ENCODE measurements at places on chromosomes 6 and 20.

DNA sequence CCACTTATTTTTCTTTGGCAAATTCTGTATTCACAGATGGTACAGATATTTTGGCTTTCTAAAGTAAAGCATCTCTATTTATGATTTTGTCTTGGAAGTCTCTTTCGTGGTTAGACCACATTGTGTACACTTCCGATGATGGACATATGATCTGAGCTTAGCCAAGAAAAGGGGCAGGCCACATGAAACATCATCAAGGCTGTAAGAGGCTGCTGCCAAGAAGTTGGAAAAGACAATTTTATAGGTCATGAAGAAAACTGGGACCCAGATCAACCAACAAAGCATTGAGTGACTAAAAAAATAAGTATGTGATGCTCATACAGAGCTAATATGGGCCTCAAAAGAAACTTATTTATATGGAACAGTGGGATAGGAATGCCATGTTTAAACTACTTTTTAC is 266.4 kb downstream of the HAO1 start:
- no peak for DNase-seq

DNA sequence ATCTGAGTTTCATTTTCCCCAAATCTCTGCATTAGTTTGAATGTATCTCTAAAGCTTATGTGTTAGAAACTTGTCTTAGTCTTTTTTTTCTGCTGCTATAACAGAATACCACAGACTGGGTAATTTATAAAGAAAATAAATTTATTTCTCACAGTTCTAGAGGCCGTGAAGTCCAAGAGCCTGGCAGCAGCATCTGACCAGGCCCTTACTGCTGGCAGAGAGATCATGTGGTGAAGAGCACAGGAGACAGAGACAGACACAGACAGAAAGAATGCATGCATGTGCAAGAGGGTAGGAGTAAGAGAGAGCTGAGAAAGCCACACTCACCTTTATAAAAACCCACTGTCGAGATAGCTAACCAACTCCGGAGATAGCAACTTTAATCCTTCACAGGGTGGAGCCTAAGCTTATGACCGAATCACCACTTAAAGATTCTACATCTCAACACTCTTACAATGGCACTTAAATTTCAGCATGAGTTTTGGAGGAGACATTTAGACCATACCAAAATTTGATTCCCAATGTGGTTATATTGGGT is 412.7 kb upstream of the SOX4 start:
- no peak for DNase-seq

DNA sequence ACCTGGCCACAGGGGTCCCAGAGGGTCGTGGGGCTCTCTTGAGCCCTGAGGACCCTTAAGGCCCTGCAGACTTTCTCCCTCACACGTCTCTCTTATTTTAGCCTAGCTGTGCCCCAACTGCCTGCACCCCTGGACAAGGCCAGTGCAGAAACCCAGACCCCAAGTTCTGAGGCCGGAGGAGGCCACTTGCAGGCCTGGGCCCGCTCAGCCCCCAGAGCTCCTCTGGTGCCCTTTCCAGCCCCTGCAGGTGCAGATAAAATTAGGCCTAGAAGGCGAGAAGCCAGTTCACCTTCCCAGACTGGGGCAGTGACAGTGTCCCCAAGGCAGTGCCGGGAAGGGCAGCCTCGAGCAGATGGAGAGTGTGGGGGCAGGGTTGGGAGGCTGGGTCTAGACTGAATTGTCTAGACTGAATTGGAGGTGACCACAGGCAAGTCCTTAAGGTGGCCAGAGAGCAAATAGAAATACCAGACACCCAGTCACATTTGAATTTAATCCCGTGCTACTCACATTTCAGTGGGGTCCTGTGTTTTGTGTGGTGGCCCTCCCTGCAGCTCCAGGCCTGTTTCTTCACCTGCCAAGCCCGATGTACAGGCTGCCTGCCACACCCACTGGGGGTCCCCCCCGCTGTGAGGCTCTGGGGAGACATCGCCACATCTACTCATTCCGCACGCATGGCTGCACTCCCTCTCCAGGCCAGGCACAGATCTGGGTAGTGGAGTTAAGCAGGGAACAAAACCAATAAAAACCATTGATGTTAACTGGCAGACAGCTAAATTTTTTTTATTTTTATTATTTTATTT is 8.6 kb upstream of the IP6K3 start:
- no peak for DNase-seq

DNA sequence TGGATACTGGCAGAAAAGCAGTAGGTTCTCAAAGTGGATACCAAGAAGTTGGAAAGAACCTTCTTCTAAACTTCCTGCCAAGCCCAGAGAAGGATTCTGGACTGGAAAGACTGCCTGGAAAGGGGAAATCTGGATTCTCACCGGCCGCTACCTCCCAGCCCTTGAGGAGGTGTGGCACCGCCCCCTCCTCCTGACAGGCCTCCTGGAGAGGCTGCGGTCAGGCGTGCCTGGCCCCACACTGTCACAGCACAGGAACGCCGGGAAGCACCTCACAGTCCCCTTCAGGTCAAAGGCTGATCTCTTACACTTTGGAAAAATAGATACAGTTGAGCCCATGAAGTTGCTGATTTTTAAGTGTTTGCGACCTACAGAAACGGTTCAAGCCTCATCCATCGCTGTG is 16.3 kb upstream of the PDE10A start:
- no peak for DNase-seq

DNA sequence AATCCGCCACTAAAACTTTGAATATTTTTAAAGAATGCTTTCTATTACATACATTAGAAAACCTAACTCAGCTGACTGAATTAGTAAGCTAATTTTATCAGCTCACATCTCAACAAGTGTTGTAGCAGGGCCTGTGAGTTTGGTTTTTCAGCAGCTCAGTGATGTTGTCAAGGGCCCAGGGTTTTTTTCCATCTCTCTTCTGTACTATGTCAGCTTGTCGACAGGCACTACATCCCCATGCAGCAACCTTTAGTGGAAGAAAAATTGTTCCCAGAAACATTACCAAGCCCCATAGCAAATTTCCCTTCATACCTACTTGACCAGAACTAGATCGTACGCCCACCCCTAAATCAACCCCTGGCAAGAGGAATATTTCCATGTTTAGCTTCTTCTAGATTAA is 170.3 kb upstream of the TNFAIP3 start:
- DNase-seq: no peak

DNA sequence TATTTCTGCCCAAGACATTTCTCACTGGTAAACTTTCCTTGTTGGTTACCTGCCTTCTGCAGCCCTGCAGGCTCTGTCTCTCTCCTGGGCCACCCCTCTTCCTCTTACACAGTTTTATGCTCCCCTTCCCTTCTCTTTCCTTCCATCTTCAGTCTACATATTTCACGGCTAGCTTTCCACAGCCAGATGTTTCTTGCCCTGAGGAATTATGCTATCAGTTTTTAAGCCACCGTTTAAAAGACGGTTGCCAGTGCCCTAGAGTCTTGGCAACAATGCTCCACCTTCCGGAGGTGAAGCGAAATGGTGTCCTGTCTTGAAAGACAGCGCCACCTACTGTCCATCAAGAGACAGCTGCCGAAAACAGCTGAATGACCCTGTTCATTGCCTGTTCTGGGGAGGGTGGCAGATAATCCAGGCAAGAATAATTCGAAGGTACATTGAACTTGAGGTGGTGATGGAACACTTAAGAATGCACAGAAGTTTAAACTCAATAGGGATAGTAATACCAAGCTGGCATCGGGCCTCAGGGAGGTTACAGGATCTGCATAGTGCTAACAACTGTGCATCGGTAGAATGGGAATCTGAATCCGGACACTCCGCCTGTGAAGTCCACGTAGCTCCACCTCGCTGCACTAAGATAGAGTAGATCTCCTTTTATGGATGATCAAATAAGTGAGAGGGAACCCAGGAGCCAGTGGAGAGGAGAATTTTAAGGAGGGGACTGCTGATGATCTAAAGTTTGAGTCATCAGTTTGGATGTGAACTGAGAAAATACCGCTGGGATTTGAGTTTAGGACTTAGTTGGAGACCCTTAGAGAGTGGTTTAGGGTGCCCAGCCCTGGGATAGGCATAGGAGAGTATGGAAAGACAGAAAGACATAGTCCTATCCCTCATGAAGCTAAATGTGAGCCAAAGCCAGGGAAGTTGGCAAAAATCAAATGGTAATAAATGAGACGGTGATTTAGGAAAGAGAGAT is 4.8 kb upstream of the TRIM40 start:
- DNase-seq: peak; percentile 81

GRCh38 chr20:58448958-58449357 is 59.9 kb downstream of the VAPB start:
- DNase-seq: no peak

GRCh38 chr6:2543321-2543720 is 207.4 kb downstream of the MYLK4 start:
- DNase-seq: no peak

DNA sequence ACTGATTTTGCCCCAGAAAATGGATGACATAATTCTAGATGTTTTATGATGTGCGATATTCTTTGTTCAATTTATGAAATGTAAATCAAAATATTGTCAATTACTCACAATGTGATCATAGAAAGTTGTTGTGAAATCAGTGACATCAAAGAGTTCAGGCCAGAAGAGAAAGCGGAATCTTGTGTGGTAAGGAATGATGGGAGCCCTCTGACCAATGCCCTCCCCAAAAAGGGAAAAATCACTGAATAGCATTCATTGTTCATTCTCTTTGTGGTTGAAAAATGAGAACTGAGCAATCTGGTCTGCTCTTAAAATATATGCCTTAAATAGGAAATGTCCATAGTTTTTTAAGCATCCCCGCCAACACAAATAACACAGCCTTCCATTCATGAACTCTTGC is 247.1 kb upstream of the GRIK2 start:
- DNase-seq: no peak

GRCh38 chr6:65545920-65546319 is 161.1 kb downstream of the EYS start:
- DNase-seq: no peak

- DNase-seq: no peak
Observed at GRCh38 chr6:75748003-75748742, 866 bp upstream of the MYO6 start.

GRCh38 chr6:143123941-143124340 is 63.3 kb downstream of the AIG1 start:
- no peak for DNase-seq

GRCh38 chr6:8803181-8803760 is 367.9 kb upstream of the SLC35B3 start:
- no peak for DNase-seq

DNA sequence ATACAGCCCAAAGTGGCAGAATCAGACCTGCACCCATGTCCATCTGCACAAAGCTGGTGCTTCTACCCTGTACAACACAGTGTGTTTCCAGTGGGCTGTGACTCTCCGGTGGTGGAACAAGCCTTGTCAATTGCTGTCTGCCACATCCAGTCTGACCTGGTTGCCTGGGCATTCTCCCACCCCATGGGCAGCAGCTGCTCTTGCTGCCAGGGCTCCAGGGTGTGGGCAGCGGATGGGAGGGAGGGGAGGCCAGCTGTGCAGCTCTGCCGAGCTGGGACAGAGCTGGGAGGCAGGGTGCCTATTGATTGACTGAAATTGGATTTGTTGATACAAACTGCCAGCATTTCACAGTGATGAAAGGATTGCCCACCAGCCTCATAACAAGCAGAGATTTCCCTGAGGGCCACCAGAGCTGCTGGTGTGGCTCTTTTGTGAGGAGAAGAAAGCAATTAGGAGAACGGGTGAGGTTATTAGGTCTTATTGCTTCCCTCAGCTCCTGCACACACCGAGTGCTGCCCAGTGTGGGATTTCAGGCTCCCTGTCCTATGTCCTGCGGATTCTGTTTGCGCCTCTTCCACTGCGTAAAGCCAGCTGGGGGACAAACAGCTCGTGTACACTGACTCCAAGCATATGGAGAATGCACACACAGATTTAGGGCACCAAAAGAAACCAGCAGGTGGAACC is 150.8 kb downstream of the NRN1 start:
- DNase-seq: no peak

- peak; percentile 52 for DNase-seq
Observed at GRCh38 chr20:5402903-5403531, 86.3 kb upstream of the PROKR2 start.

- DNase-seq: no peak
Observed at GRCh38 chr20:43446361-43446879, 11.3 kb upstream of the SRSF6 start.

- DNase-seq: no peak
Observed at GRCh38 chr6:81731814-81732213, 20.7 kb downstream of the TENT5A start.

DNA sequence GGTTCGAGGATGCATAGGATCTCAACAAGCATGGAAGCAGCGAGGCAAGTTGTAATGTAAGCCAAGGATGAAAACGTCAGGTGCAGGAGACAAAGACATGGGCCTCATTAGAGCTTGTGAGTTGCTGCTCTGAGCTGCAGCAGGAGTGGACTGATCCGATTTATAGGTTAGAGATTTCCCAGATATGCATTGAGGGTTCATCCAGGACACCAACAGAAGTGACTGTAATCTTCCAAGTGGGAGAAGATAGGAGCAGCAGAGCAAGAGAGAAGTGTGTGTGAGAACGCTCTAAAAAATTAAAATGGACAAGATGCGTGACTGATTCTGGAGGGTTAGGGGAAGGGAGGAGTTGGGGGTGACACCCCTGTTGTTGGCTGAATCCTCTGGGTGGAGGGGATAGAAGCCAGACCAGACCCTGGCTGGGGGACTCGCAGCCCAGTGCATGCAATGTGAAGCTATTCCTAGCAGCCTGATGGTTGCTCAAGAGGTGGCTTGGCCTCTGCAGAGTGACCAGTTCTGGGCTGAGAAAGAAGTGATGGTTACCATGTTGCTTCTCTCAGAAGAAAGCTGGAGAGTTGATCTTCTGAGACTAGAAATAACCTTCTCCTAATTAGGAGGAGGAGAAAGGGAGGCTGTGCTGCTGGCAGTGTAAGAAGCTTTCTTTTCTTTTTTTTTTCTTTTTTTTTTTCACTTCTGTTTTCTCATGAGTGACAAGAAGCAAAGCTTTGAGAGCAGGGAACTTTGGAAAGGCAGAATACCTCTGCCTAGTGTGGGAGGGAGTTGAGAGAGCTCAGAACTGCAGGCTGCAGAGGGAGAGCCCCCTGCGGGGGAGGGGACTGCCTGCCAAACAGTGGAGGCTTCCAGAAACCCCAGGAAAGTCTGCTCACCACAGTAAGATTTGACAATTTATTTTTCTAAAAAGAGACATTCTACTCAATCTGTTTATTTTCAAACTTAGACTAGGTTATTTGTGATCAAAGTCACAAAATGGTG is 116.9 kb downstream of the SLX4IP start:
- DNase-seq: no peak

DNA sequence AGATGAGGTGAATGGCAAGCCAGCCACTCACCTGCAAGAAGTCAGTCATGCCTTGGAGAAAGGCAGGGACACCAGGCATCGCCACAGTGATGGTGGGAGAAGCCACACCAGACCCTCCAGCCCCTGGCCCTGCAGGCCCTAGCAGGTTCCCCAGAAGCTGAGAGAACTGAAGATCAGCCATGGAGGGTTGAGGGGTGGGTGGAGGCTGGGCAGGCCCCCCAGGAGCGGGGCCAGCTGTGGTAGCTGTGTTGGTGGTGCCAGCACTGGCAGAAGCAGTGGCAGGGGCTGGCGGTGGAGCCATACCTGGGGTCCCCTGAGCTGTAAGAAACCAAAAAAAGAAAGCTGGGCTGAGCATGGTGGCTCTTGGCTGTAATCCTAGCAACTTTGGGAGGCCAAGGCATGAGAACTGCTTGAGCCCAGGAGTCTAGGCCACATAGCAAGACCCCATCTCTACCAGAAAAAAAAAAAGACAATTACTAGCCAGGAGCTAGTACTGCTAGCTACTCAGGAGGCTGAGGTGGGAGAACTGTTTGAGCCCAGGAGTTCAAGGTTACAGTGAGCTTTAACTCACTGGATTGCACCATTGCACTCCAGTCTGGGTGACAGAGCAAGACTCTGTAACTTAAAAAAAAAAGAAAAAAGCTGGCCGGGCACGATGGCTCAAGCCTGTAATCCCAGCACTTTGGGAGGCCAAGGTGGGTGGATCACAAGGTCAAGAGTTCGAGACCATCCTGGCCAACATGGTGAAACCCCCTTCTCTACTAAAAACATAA is 9.5 kb downstream of the BAG6 start:
- DNase-seq: no peak
